ENCODE measurements at places on chromosomes 2 and 18. TPM values are rescaled to one million over a fixed set of nuclear protein-coding genes. Genes with fewer than 3 reads are reported as not detected.

Gene POTEC
- total RNA-seq: not detected

Gene CAVIN2
- total RNA-seq: 145 TPM

Gene TUBA3E
- total RNA-seq: 6.0 TPM

Gene CLEC4F
- 0.21 TPM for total RNA-seq

Gene KIF1A
- 27.4 TPM for total RNA-seq

Gene CNTNAP5
- not detected for total RNA-seq

Gene CTLA4
- total RNA-seq: 0.34 TPM

Gene SPATA3
- total RNA-seq: not detected

Gene CAPN13
- total RNA-seq: not detected

Gene NPPC
- total RNA-seq: 7.2 TPM

- no peak for DNase-seq
These were observed 27.9 kb downstream of the PSD4 start for GRCh38 chr2:113201496-113202304.

- no peak for DNase-seq
These were observed 13.7 kb upstream of the FHL2 start for GRCh38 chr2:105412584-105412983.

- no peak for DNase-seq
These were observed 237.5 kb downstream of the EPHA4 start for GRCh38 chr2:221334481-221335218.

DNA sequence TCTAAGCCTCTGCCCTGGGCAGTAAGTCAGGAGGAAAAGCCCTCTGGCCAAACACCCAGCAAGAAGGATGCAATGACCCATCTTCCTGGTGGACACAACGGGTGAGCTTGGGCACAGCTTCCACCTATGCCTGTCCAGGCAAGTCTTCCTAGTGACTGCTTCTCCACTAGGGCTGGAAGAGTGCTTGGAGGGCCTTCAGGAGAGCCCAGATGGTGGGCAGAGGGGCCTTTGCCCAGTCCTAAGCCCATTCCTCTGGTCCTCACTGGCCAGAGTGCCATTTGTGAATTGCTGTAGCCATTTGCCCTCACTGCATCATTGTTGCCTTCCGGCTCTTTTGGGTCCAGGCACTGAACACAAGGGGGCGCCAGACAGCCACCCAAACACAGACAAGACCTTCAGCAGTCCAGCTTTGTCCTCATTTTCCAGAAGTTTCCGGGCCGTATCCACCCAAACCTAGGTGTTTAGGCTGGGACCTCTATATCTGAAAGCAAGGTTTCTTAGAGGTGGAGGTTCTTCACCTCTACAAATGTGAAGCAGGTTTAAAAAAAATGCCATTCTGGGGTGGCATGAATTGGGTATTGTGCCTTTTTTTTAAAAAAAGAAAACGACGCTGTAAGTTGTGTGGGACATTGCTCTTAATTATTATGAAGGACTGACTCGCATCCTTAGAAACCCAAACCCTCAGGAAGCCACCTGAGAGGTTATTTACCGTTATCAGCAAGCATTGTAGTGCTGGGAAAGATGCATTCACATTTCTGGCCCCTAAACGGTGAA lies 29.5 kb downstream of the PAX8 start:
- DNase-seq: peak; percentile 81

- no peak for DNase-seq
These were observed 116.3 kb downstream of the BCL11A start for GRCh38 chr2:60437080-60437696.

GRCh38 chr2:10079870-10080535 lies at the start of gene CYS1:
CYS1 (minus strand) TSS chr2:10080411; CDS start chr2:10080223, 188 bp downstream.
- DNase-seq: no peak

DNA sequence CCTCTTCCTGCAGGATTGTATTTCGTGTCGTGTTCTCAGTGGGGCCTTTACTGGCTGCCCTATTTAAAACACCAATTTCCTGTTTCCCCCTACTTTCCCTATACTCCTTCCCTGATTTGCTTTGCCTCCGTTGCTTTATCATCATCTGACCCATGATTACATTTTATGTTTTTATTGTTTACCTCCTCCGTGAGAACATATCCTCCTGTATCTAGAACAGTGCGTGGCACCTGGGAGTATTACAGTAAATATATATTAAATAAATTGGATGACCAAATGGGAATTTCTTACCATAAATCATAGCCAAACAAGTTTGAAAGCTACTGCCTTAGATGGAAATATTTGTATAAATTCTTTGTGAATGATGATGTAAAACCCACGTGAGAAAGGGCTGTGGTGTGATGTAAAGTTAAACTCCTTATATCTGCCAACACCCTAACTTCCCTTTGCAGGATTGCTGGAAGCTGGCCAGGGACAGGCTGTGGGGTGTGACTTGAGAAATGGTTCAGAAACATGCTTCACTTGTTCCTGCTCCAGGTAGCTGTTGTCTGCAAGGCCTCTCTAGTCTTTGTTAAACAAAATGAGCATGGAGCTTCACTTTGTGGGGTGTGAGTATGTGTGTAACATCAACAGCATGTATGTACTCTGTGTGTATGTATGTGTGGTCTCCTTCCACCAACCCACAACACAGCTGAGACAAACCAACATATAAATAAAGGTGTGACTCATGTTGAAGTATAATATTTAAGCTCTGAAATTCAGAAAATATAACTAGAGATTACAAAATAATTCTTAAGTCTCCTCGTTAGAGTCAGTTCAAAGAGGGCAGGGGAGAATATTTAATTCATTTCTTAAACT lies 40.3 kb downstream of the LHCGR start:
- peak; percentile 44 for DNase-seq

GRCh38 chr2:169348321-169349024 lies 13.9 kb downstream of the LRP2 start:
- no peak for DNase-seq

DNA sequence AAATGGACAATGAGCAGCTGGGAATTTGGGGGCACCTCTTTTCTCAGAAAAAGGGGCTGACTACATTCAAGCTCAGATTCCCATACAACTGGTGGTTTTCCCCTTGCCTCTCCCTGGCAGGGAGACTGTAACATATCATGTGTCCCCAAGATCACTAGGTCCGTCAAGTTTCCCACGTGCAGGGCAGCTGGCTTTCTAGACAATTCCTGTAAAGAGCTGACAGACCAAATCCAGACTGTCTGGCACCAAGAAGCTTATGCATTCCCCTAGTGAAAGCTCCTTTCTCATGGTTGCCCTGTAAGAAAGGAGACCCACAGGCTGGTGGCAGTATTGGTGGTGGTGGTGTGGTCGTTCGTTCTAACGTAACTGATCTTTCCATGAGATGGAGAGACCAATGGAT lies 48.8 kb downstream of the THUMPD2 start:
- DNase-seq: no peak

DNA sequence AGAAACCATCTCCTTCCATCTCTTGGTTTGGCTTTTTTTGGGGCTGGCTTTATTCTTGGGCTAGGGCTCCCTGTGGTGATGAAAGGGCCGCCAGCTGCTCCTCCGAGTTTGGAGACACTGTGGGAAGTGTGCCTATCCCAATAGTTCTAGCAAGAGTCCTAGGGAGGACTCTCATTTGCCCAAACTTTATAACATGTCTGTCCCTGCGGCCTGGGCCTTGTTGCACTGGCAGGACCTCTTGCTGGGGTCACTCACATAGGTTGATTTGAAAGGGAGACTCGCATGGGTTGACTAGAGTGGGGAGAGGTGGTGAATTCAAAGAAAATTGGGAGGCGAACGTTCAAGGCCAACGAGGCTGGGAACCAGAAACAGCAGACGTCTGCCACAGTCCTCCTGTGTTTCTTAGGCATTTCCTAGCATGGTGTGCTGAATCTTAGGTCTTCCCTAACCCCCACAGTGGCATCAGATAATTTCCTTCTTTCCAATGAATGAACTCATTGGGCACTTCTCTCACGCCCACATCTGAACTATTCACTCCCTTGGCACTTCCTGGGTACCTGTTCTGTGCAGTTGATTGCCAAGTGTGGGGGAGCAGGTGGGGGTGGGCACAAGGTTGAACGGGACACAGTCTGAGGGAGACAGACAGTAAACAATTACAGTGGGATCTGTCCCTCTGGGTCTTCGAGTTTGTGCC lies 26.8 kb downstream of the NIFK start:
- DNase-seq: no peak

DNA sequence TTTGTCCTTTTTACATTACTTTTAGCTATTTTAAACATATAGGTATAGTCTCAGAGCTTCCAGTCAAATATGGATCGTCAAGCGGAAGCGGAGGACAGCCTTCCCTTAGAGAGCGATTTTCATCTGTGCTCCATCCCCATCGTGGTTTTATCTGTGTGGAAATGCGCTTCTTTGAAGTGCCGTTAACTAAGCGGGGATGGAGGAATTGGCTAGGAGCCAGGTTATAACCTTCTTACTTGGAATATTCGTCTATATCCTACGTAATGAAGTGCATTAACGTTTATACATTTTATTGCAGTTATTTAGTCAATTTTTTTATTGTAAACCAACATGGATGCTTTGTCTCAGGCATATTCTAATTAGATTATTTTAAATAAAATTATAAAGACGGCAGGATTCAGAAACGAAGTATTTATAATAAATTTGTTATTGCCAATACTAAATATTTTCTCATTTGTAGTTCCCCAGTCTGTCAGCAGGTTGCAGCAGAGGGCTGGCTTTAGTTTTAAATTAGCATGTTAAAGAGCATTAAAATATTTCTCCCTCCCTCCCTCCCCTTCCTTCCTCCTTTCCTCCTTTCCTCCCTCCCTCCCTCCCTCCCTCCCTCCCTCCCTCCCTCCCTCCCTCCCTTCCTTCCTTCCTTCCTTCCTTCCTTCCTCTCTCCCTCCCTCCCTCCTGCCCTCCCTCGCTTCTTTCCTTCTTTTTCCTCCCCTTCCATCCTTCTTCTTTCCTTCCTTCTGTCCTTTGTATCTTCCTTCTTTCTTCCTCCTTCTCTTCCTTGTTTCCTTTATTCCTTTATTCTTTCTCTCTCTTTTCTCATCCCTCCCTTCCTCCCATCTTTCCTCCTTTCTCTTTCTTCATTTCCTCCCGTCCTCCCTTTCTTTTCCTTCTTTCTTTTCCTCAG lies 80.6 kb upstream of the DOCK10 start:
- no peak for DNase-seq

DNA sequence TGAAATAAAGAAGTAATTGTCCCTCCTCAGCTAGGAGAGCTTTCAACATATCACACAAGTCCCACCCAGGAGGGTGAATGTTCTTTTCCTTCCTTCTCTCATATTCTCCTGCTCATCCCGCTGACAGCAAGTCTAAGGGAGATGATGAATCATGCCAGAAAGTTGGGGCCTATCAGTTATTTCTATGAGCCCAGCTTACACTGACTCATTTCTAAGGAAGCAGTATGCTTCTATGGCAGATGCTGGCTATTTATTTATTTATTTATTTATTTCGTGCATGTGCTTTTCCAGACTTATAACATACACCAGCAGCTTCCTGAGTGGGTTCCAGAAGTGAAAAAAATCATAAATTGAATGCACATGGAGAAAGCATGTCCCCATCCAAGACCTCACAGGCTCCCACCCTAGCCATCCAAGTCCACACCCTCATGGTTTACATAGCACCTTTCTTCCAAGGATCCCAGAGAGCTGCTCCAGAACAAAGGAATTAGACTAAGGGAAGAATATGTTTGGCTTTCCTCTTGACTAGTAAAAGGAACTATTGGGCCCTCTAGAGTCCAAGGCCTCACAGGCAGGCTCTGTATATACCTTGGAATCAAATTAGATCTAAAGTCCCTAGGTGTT lies 1074.2 kb upstream of the ZEB2 start:
- no peak for DNase-seq

DNA sequence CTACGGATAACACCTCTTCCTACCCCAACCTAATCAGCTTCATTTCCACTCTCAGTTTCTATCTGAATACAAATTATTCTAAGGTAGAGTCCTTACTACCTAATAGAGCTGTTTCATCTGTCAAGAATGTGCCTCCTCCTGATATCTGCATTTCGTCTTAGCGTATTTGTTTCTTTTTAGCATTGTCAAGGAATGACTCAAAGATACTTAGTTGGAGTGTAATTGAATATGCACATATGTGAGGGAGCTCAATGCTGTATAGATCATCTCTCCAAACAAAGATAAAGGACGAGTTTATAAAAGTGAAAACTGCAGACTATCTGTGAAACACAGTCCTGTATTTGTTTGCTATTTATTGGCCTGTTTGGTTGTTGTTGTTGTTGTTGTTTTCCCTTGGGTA lies 2059.4 kb upstream of the CELF4 start:
- no peak for DNase-seq

DNA sequence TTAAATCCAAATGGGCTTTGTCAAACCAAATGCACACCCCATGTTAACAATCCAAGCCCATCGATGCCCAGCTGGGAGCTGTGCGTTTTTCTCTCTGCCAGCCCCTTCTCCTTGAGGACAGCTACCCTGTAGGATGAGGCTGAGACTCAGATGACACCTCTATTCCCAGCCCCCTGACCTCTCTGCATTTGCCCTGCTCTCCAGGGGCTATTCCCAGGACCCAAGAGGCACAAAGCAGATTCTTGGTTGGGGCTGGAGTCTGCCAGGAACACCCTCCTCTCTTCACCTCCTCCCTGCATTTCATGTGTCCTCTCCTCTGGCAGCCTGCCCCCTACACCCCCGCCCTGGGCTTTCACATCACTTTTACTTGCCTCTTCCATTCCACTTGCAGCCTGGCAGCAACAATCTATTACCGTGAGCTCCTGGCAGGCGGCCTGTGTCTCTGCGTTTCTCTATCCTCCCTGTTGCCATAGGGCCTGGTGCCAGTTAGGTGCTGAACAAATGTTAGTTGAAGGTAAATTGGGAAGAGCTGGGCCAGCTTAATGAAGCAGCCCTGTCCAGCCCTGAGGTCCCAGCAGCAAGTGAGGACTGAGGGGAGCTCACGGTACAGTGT lies 51.8 kb downstream of the ADD2 start:
- DNase-seq: no peak

DNA sequence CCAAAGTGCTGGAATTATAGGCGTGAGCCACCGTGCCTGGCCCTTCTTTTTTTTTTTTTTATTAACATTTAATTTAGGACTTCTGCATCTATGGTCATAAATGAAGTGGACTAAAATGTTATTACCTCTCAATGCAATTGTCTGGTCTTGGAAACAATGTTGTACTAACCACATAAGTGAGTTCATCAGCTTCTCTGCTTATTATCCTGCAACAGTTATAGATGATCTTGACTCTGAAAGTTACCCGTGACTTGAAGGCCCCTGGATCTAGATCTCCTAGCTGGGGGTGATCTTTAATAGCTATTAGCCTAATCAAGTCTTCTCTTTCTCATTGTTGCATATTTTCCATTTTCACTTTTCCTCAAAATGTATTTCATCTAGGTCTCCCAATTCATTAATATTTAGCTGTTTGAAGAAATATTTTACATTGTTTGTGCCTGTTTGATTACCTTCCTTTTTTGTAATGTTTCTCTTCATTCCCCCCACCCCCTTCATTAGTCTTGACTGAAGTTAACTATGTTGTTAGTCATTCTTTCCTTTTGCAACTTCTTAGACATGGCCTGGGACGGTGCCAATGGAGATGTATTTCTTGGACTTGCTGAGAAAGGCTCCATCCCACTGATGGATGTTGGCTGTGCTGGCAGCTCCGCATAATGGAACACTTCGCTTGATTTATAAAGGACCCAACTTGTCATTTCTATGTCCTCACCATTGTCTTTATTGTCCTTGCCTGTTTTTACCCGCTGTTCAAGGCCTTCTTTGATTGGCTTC lies 141.6 kb upstream of the RIOK3 start:
- peak; percentile 88 for DNase-seq

- DNase-seq: peak; percentile 7
These were observed 50.6 kb upstream of the GPC1 start for GRCh38 chr2:240384711-240385450.

- DNase-seq: no peak
These were observed 41.1 kb downstream of the STAT1 start for GRCh38 chr2:190972846-190973245.

- DNase-seq: no peak
These were observed 120.5 kb downstream of the AGAP1 start for GRCh38 chr2:235614176-235614860.

- DNase-seq: no peak
These were observed 107.9 kb downstream of the CCDC85A start for GRCh38 chr2:56291711-56292110.

Data from left cardiac atrium (tissue), 4 donors.